Activated T-cell treated with anti-CD3 and anti-CD28 coated beads for 1 hour (primary cell): ENCODE measurements at places on chromosomes 5 and 9.

DNA sequence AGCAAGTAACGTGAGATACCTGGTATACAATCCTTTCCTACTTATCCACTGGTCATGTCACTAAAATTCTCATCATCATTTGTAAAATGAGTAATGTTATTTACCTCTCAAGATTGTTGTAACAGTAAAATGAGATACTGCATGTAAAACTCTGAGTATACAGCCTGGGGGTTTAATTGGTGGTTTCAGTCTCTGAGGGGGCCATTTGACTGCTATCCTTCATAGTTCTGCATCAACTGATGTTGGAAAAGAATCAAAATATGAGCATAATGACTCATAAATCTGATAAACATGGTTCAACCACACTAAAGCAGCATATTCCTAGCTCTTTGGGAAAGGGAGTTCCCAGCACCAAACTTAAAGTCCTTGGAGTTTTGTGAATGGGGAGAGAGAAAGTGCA, 181.0 kb upstream of the GHR start:
- no peak for DNase-seq

GRCh38 chr5:3186736-3187405, 408.8 kb upstream of the IRX1 start:
- no peak for DNase-seq

GRCh38 chr5:171310212-171310818, 1.3 kb downstream of the TLX3 start:
- DNase-seq: no peak

DNA sequence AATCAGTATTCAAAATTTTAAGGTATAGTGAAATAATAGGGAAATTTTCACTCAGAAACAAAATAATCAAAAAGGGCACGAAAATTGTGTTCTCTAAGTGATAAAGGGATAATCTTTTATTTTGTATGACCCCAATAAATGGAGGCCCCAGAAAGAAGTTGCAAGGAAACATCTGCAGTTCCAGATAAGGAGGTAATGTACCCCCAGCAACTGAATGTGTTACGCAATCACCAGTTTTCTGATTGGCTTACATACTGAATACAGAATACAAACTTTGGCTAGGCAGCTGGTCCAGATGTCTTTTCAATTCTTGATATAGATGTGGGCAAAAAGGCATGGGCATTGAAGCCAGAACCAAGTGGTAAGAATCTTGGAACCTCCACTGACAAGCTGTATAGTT, 1.7 kb upstream of the TOPORS start:
- DNase-seq: no peak

- DNase-seq: no peak
These were observed 298.1 kb upstream of the PANK3 start for GRCh38 chr5:168877132-168877892.

DNA sequence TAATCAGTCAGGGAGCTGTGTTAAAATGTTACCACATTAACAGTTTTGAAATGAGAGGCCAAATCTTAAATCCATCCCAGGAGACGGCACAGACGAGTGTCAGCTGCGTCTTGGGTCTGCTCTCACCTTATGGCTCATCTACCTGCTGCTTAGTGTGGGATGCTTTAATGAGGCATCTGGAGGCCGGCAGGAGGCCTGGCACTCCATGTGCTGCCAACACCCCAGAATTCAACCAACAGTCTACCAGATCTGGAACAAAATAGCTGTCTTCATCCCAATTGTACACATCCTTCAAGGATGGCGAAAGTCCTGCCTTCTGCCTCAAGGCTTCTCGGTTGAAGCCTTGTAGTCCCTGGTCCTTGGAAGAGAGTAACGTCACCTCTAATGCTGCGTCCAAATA, 12.0 kb downstream of the PRKACG start:
- DNase-seq: no peak

DNA sequence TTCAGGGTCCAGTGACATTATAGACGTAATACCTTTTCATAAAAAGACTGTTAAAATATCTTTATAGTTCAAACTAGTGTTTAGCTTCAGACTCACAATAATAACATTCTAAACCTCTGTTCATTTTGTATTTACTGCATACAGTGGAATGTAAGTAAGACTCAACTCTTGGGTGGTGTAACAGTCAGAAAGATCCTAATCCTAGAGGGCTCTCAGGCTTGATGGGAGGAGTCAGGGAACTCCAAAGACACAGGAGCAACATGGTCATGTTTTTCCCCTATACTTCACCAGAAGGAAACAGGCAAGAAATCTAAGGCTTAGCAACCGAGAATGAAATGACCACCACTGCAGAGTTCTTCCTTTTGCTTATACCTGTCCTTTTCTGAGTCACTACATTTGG, 82.6 kb downstream of the MRPS27 start:
- no peak for DNase-seq

DNA sequence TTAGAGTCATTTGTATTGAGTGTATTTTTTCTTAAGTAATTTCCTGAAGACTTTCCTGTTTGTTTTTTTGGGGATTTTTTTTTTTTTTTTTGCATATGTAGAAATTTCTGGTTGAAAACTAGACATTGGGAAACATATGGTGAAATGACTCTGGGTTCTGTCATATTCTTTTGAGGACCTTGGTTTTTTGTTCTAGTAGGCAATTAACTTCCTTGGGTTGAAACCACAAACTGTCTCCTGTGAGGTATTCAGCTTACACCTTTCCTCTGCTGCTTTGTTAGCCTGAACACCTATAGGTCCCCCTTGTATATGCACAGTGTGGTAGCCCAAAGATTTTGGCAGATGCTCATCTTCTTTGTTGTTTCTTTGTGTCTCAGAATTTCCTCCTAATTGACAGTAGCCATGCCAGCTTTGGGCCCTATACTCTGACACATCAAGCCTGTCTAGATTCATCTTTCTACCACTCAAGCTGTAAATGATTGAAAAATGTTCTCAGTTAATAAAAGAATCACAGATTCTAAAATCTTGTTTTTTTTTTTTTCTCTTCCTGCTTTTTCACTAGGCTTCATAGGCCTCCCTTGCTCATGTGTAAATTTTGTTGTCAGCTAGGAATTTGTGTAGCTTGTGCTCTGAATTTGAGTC, 140.6 kb downstream of the COMMD10 start:
- DNase-seq: no peak

DNA sequence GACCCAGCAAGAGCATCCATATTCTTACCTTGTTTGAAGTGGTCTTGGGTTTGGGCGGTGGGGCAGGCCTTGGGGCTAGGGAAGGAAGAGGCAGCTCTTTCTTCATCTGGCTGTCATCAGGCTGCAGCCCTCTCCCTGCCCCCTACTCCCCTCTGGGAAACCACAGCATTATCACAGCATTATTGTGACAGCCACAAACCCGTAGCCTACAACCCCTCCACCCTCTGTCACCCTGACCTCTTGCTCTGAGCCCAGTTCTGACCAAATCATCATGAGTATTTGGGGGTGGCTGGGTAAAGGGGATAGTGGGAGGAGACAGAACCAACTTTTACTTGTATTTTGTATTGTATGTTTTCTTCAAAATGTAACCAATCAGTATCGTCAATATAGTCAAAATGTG, 94.3 kb upstream of the ARRDC3 start:
- no peak for DNase-seq

DNA sequence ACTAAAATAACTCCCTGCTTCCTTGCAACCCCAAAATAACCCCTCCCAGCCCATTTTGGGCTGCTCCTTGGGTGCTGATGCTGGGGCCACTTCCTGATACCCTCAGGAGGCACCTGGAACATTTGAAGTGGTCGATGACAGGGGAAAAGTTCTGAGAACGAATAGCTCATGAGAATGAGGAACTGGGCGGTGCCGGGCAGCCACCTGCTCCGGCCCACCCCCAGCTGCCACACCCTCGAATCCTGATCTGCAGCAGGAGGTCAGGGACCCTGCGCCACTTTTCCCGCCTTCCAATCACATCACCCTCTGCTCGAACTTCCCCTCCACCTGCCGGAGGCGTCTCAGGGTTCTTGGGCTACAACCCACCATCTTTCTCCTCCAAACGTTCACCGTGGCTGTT, 19.7 kb downstream of the HRH2 start:
- DNase-seq: no peak

DNA sequence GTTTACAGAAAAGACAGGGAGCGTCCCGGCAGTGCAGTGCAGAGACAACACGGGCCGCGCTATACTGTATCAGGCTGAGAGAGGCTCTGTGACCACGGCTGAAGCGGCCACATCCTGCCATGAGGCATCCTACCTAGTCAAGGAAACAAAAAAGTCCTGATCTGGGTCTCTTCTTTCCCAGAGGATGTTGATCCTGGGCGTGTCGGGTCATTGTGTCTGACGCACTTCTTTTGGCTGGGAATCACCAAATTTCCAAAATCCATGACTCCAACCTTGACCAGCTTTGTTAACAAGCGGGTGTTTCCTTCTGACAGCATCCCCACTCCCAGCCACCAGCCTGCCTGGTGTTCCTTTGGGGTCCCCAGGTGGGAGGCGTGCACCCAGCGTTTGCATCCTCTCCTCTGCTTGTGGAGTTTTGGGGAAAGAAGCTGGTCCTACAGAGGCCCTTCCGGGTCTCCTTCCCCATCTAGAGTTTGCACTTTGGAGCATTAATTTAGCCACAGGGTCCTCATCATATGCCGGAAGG, 91.4 kb upstream of the RAI14 start:
- no peak for DNase-seq

DNA sequence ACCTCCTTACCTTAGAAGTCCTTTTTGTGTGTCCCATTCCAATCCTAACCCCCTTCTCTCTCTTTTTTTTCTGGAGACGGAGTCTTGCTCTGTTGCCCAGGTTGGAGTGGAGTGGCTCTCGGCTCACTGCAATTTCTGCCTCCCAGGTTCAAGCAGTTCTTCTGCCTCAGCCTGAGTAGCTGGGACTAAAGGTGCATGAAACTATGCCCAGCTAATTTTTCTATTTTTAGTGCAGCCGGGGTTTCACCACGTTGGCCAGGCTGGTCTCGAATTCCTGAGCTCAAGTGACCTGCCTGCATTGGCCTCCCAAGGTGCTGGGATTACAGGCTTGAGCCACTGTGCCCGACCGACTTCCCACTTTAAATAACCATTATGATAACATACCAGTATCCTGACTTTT, 17.5 kb downstream of the TMEM38B start:
- no peak for DNase-seq

- peak; percentile 68 for DNase-seq
These were observed 1.3 kb downstream of the ANP32B start for GRCh38 chr9:97984188-97985057.

DNA sequence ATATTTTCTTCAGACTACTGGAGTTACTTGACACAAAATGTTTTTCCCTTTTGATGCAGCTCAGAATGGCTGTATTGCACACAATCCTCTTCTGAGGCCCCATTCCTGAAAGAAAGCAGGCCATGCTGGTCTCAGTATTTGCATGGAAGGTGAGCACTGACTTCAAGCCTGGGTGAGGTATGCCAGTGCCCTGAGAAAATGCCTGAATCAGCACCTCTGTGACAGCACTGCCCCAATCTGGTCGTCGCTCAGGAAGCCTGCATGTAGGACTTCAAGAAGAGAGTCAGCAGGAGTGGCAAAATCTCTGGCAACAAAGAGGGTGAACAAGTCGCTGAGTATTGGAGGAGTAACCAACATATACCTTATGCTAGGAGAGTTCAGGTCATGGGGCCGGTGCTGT, 425.2 kb upstream of the PIK3R1 start:
- DNase-seq: no peak

GRCh38 chr9:94677929-94678328, 38.6 kb upstream of the FBP1 start:
- DNase-seq: no peak

- DNase-seq: peak; percentile 52
These were observed 12.8 kb downstream of the NOTCH1 start for GRCh38 chr9:136532799-136533774.

DNA sequence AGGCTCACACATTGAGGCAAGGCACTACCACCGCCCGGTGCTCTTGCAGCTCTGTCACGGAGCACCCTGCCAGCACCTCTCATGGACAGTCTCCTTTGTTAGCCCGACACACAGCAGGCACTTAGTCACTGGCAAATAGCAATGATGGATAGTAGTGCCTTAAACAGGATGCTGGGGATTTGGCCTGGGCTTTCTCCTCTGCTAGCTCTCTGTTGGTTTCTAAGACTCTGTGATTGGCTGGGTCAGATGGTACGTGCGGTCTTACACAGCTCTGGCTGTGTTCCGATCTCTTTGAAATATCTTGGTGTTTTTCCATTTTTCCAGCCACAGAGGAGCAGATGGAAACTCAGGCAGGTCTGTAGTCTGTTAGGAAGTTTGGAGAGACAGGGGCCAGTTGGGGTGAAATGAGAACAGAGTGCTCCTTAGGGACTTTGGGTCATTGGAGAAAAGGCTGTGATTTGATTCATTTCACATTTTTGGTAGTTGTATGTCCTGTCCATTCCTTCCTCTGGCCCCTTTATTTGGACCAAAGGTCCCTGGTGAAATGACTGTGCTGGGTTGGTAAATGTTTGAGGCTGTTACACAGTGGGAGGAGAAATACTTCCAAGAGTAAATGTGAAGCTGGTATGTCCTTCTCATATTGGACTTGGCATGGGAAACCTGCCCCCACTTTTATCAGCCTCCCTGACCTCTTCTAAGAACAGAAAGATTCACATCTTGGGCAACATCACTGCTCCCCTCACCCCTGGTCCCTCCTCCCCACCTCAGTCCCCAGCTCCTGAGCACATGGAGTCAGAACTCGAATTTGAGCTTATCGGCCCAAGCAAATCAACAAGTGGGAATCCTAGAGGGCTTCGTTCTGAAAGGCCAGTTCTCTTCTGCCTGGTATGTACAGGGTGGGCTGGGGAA, 3.4 kb downstream of the SMIM3 start:
- no peak for DNase-seq

DNA sequence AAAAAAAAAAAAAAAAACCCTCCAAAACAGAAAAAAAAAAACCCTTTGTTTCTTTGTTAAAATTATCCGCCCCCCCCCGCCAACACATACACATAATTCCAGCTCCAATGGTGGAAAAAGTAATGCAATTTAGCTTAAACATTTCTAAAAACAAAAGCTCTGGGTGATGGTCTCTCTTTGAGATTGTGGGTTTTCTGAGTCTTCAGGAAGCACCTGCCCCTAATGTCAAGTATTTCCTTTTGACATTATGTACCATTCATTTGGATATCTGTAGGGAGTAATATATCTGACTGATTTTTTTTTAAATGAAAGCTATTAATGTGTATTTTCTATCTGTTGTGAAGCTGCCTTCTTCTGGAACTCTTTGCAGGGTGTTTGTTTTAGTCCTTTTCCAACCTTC, 389.7 kb downstream of the TAF11L14 start:
- no peak for DNase-seq

- DNase-seq: no peak
These were observed 40.0 kb upstream of the GRAMD2B start for GRCh38 chr5:126383246-126383645.

DNA sequence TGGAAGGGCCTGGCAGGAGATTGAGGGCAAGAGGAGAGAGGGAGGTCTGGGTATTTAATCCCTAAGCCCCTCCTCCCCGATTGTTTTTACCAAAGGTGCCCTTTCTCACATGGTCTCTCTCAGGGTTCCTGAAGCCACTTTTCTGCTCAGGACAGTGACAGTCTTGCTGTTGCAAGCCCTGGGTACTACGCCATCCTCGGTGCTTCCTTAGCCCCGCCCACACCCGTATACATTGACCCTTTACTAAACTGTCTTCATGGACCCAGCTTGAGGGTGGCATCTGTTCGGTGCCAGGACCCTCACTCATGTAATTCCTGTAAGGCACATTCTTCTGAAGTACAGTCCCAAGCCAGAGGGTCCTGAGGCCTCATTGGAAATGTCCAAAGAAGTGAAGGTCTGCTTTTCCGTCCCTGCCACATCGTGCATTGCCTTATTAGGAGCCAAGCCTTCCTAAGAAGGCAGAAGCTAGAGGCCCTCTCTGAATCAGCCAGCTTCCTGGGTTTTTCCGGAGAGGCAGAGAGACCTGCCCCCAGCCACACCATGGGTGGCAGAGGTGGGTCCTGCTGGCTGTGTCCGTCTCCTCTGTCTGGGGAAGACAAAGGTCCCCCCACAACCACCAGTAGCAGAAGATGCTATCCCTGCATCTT, 1.9 kb upstream of the SH3PXD2B start:
- no peak for DNase-seq
